ENCODE measurements at places on chromosomes 1 and 21. TPM values are rescaled to one million over a fixed set of nuclear protein-coding genes. Genes with fewer than 3 reads are reported as not detected.

- H3K27me3 ChIP-seq, result no peaks in the 10 kb centered on the region
- H3K4me3 ChIP-seq, result peak overlapping the region; percentile 41
- H3K36me3 ChIP-seq, result no peaks in the 10 kb centered on the region
- peaks cover 3% of the 10 kb centered on the region for H3K4me1 ChIP-seq
Observed at GRCh38 chr1:23838401-23838866, 13.2 kb upstream of the HMGCL start.

DNA sequence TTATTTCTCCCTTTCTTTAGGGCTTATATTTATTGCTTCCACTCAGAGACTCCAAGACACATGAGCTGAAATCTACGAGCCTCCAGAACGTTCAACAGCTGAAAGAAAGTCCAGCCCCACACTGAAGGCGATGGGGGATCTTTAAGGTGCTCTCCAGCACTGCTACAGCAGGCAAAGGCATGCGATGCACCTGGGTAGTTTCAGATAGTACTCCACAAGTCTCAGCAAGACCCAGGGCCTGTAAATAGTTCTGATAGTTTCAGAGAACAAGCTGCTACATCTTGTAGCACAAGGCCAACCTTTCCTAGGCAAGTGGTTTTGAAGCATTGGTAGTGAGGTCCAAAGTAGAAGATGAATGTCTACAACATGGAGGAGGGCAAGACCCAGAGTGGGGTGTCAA is 2.2 kb upstream of the HSD3B1 start:
- H3K27me3 ChIP-seq, result no peaks in the 10 kb centered on the region
- H3K27ac ChIP-seq, result no peak overlapping the region
- H3K4me3 ChIP-seq, result no peak overlapping the region
- DNase-seq, result no peak
- no peaks in the 10 kb centered on the region for H3K36me3 ChIP-seq

DNA sequence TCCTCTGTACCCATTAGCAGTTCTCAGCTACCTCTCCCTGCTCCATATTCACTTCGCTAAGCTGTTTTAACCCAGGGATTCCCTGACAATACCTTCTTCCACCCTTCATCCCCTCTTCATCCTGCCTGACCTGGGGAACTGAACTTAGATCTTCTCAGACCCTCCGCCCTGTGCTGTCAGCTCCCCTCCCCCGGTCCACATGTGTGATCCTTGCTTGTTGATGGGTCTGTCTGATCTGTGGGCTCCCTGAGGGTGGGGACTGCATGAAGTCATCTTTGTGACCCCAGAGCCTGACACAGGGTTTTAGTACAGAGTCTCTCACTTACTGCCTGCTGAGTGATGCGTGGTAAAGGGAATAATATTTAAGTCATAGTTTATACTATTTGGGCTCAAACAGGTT is 11.8 kb downstream of the CHAF1B start:
- no peak for DNase-seq
- H3K27me3 ChIP-seq, result no peaks in the 10 kb centered on the region
- no peaks in the 10 kb centered on the region for H3K4me1 ChIP-seq

GRCh38 chr1:171434717-171435346 is 50.5 kb upstream of the PRRC2C start:
- no peak overlapping the region for H3K4me3 ChIP-seq
- H3K27ac ChIP-seq, result no peak overlapping the region
- DNase-seq, result no peak
- H3K4me1 ChIP-seq, result no peaks in the 10 kb centered on the region
- no peaks in the 10 kb centered on the region for H3K27me3 ChIP-seq
- H3K36me3 ChIP-seq, result no peaks in the 10 kb centered on the region

GRCh38 chr1:23273450-23274133 is 56.3 kb upstream of the HTR1D start:
- no peak for DNase-seq
- H3K4me3 ChIP-seq, result no peak overlapping the region
- H3K4me1 ChIP-seq, result peaks cover 4% of the 10 kb centered on the region
- no peaks in the 10 kb centered on the region for H3K27me3 ChIP-seq

CDC73 gene
- 21.1 TPM for total RNA-seq

TEX38 gene
- not detected for total RNA-seq

GRCh38 chr1:154863315-154864174 is 6.5 kb downstream of the KCNN3 start:
- no peak overlapping the region for H3K4me3 ChIP-seq
- no peaks in the 10 kb centered on the region for H3K36me3 ChIP-seq
- H3K27me3 ChIP-seq, result no peaks in the 10 kb centered on the region
- no peak overlapping the region for H3K27ac ChIP-seq

DNA sequence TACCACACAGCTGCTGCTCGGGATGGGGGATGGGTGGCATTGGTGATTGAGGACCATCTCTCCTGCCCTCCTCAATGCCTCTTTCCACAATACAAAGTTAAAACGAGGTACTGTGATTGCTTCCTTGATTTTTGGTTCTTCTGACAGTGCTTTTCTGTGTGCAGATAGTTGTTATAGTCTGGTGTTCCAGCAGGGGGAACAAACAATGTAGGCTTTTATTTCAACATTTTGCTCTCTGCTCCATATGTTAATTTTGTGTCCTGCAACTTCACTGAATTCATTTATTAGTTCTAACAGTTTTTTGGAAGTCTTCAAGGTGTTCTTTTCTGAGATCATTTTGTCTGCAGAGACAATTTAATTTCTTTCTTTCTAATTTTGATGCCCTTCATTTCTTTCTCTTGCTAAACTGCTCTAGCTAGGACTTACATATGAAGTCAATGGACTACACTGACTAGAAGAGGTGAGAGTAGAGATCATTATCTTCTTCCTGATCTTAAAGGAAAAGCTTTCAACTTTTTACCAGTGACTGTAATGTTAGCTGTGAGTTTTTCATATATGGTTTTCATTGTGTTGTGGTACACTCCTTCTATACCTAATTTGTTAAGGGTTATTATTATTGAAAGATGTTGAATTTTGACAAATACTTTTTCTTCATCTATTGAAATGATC is 45.4 kb downstream of the TNFSF18 start:
- no peaks in the 10 kb centered on the region for H3K4me1 ChIP-seq
- H3K4me3 ChIP-seq, result no peak overlapping the region
- no peaks in the 10 kb centered on the region for H3K27me3 ChIP-seq
- DNase-seq, result no peak

GRCh38 chr21:30257773-30258172 is 25.0 kb downstream of the KRTAP24-1 start:
- no peaks in the 10 kb centered on the region for H3K27me3 ChIP-seq
- no peak overlapping the region for H3K27ac ChIP-seq
- no peaks in the 10 kb centered on the region for H3K4me1 ChIP-seq
- H3K4me3 ChIP-seq, result no peak overlapping the region

All from pancreas (tissue), 10 donors.